ENCODE measurements at places on chromosomes 1 and 21.

- DNase-seq = no peak
These were observed 9.9 kb upstream of the KLHDC7A start for GRCh38 chr1:18470671-18471355.

- no peak for DNase-seq
These were observed 5.3 kb downstream of the UTS2 start for GRCh38 chr1:7847599-7847998.

- no peak for DNase-seq
These were observed 5.0 kb downstream of the RNU1-2 start for GRCh38 chr1:16900751-16901150.

GRCh38 chr1:209756615-209757445 is 977 bp downstream of the TRAF3IP3 start:
- peak; percentile 5 for DNase-seq

DNA sequence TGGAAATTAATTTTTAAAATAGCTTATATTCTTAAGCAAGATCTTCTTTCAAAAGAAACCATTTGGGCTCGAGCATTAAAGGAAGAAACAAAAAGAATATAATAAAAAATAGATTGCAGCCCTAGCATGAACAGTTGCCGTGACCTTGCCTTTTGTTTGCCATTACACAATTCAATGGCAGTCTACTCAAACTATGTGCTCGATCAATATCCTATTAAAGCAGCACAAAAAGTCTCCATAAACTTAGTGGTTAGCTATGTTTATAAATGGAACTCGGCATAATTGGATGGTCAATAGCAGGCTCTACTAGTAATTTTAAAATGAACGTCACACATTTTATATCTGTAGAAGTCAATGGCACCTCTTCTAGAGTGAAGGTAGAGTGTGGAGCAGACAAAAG is 256.5 kb downstream of the NFIA start:
- DNase-seq = no peak

GRCh38 chr1:223233019-223233409 is 90.0 kb upstream of the TLR5 start:
- no peak for DNase-seq

GRCh38 chr1:11334261-11334804 is 61.3 kb downstream of the UBIAD1 start:
- no peak for DNase-seq

DNA sequence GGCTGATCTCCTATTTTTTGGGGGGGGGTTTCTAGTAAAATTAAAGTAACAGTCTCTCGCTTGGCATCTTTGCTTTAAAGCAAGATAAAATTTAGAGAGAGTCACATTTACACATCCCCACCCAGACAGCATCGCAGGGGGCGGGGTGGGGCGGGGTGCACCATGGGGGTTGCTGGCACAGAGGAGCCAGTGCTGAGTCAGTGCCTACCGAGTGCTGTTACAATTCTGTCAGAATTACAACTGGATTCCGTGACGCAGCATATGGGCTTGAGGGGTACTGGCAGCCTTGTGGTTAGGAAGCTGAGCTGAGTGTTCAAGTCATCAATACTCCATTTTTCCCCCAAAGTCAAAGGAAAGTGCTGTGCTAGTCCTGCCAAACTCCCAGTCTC is 175.9 kb downstream of the PRDM16 start:
- DNase-seq = no peak

DNA sequence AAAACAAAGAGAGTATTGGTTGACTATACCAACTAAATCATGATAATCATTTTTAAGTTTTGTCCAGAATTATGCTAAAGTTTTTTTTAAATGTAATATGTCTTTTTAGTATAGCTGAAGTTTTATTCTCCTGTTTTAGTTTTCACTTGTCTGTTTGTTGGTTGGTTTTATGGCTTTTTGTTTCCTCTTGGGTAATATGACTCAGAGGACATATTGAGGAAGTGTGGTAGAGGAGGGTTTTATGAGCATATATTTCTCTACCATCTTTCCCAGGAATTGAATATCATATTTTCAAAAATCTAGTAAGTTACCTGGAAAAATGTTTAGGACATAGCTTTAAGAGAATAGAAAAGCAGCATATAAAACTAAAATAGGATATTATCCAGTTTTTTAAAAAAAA is 68.6 kb upstream of the MCOLN3 start:
- no peak for DNase-seq

GRCh38 chr1:245332513-245332912 is 177.7 kb downstream of the KIF26B start:
- DNase-seq = no peak

DNA sequence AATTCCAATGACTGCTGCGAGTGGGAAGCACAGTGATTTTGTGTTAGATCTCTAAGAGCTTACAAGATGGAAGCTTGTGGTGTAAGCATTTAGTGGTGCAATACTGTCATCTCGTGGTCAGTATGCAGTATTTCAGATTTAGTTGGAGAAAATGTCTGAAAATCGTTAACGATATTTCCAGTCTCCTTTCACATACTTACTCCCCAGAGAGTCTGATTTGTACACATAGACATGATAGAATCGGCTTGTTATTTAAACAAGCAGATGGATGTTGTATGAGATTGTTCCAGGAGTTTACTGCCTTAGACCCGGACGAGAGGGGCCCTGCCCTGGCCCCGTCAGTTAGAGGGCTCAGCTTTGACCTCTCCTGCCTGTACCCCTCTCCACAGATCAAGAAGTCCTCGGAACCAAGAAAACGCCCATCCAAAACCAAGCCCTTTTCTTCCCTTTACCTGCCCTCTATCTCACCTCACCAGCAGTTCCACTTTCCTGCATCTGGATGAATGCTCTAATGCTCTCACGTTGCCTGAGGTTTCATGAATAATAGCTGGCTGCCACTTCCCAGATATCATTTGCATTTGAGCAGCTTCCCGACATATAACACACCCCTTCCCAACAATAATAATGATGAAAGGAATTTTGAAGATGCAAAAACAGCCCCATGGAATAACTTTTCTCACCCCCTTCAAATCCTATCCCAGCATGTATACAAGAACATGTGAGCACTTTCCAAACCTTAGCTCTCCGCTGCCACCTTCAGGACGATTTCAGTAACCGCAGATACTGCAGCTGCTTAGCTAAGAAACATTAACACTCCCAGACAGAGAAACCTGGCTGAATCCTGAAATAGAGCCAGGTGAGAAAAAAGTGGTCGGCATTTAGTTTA is 247.3 kb downstream of the LTN1 start:
- DNase-seq = peak; percentile 43

DNA sequence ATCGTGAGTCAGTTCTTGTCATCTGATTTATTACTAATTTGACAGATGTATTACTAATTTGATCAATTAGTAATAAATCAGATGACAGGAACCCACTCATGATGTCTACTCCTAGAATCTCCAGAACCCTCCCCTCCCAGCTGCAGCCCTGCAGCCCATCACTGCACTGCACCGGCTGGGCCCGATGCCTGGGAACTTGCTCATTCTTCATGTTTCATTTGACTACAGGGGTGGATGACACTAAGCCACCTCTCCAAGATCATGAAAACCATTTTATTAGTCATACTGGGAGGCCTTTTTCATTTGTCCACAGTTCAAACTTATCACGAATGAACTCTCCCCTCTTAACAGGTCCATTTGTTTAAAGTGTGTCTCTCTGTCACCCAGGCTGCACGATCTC is 41.0 kb downstream of the KCNH1 start:
- no peak for DNase-seq

DNA sequence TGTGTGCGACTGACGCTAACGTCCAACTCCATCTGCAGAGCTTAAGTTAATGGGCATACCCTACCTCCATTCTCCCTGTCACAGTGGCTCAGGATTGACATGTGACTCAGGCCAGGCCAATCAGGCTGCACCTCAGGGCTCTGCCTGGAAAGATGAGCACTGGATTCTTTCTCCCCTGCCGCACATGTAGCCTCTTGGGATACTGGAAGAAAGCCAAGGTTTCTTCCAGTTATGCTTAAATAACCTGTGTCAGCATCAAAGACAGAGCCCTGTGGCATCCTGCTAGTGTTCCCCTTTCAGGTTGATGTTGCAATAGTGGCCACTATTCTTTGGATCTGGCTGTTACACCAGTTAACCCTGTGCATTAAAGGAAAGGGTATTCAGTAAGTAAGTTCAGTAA is 55.0 kb upstream of the SYT6 start:
- no peak for DNase-seq

DNA sequence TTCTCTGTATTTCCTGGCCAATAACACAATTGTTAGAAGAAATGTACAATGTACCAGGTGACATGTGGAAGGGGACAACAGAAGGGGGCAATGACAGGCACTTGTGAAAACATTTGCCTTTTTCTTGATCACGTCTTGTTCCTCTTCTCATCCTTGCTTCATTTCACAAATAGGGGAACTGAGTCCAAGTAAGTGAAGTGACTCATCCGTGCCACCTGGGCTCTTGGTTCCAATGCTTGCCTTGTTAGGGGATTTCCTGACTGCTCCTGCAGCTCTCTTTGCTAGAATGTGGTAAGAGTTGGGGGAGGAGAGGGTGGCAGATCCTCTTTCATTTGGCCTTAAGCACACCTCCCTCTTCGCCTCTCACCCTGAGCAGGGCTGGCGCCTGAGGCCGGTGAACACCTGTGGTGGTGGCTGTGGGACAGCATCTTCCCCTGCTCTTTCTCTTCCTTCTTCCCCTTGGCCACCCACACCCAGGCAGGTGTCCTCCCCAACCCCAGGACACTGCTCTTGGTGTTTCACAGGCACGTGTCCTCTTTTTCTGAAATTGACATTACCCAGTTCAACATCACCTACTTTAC is 2.2 kb upstream of the RHEX start:
- peak; percentile 19 for DNase-seq

- no peak for DNase-seq
These were observed 9.0 kb upstream of the RPL5 start for GRCh38 chr1:92822879-92823278.

DNA sequence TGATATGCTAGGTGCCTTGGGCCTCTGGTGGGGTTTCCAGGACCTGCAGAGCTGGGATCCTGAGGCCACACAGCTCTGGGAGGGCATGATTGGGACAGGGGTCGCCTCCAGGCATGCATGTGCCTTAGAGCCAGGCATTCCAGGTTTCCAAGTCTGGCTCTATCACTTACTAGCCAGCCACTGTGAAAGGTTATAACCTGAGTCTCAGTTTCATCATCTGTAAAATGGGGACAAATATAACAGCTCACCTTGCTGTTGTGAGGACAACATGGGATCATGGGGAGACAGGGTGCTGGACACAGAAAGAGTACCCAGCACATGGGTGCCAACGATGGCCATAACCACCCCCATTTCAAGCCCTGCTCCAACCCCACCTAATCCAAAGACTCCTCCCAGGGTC is 2.7 kb downstream of the CHI3L1 start:
- DNase-seq = no peak

- no peak for DNase-seq
These were observed 174.8 kb upstream of the SYT6 start for GRCh38 chr1:114328361-114328904.

- DNase-seq = no peak
These were observed 121.2 kb downstream of the TRABD2B start for GRCh38 chr1:47875831-47876586.

DNA sequence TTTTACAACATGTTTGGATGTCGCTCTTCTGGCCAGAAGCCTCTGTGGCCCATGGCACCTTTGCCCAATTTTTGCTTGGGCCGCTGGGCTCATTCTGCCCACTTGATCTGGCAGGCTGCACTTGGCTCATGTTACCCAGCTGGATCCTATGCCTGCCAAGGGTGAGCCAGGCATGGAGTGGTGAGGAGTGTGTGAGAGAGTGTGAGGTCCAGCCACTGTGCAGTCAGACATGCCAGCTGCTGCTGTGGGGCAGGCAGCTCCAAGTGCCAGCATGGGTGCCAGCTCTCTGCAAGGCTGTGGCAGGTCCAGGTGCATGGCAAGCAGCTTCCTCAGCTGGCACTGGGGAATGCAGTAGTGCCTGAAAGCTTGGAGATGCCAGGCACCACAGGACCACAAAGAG is 71.0 kb downstream of the EBNA1BP2 start:
- DNase-seq = no peak

- DNase-seq = no peak
These were observed 405.3 kb downstream of the RRAGC start for GRCh38 chr1:38454236-38454635.

DNA sequence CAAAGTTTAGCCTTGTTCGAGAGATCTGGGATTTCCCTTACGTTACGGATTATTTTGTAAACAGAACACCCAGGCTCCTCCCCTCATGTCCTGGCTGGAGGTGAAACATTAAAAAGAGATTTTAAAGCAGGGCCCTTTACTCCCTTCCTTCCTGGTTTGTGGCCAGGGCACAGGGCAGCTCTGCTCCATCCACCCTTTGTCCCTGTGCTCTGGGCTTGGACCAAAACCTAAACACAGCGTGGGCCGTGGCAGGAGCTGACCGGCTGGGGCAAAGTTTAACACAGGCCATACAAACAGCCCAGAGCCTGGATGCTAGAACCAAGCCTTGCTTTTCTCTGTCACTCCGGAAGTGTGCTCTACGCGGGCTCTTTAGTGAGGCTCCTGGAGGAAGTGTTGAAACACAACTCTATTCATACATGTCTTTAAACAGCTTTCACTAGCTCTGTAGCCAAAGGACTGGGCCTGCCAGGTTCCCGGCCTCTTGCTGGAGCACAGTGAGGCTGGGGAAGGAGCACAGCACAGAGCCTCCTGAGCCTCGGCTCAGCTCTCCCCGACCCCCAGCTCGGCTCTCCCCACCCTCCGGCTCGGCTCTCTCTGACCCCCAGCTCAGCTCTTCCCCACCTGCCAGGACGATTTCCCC is 84.7 kb downstream of the PDE9A start:
- DNase-seq = peak; percentile 42

GRCh38 chr1:161039154-161039545 is 386 bp upstream of the TSTD1 start:
- DNase-seq = no peak

GRCh38 chr1:200279810-200280411 is 129.9 kb downstream of the ZNF281 start:
- DNase-seq = no peak

DNA sequence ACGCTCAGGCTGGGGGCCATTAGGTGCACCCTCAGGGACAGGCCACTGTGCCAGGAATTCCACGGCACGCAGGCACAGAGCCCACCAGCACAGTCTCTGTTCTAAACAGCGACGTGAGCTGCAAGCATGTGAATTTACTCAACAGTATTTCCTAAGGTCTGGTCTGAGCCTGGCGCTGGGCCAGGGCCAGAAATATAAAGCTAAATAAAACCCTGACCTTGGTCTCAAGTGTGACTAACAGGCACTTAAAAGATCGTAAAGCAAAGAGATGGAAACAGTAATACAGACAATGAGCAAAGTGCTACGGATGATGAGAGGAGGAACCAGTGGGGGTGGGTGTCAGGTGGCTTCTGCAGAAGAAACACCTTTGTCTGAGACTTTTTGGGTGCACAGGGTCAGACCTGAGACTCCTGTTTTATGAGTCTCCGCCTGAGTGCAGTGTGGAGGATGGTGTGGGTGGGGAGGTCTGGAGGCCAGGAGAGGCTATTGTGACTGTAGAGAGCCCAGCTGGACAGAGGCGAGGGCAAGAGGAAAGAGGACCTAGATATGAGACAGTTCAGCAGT is 53.4 kb upstream of the EDN2 start:
- no peak for DNase-seq

GRCh38 chr1:19651141-19651737 is 7.1 kb downstream of the NBL1 start:
- DNase-seq = peak; percentile 59

All from naive thymus-derived CD8-positive, alpha-beta T cell (primary cell).